ENCODE measurements at places on chromosomes 16 and 17. TPM values are rescaled to one million over a fixed set of nuclear protein-coding genes. Genes with fewer than 3 reads are reported as not detected.

SLC26A11 gene
- 3.0 TPM for polyA plus RNA-seq

DNA sequence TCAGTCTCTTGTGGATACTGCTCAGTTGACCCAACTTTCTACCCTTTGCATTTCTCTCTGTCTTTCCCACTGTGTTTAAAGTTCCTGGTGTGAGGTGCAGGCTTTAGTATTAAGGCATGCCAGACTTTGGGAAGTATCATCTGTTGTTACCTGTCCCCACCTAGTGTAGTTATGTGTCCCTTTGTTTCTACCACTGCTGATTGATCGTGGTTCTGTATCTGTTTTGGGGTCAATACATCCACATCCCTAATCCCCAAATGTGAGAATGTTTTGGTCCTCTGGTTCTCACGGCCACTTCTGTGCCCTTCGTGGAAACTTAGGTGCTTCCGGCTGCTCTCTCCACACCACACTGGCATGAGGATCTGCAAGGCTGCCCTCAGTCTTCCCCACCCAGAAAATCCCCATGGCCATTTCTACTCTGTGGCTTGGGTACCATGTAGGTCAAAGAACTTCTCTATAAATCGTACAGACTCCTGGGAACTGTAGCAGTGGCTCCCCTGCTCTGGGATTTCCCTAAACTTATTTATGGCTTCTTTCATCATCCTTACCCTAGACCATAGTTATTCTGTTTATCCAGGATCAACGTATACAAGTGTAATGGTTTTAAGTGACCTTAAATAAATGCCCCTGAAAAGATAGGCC lies 443.2 kb downstream of the XYLT1 start:
- DNase-seq, result no peak

- no peak for DNase-seq
These were observed 34.5 kb upstream of the IL34 start for GRCh38 chr16:70611785-70612303.

RETREG3 gene
- 16.1 TPM for polyA plus RNA-seq

SOX8 gene
- polyA plus RNA-seq, result 0.97 TPM

CD7 gene
- 0.66 TPM for polyA plus RNA-seq

Measured in heart right ventricle (tissue), 16 donors.